Epithelial cell of proximal tubule (primary cell): ENCODE measurements at places on chromosomes 2 and 18.

GRCh38 chr2:26640331-26640745 lies 828 bp downstream of the CIB4 start:
- DNase-seq, result peak; percentile 26

GRCh38 chr2:112251271-112251670 lies 3.6 kb downstream of the ZC3H8 start:
- DNase-seq, result no peak

- no peak for DNase-seq
Observed at GRCh38 chr2:60295636-60295962, 257.9 kb downstream of the BCL11A start.

DNA sequence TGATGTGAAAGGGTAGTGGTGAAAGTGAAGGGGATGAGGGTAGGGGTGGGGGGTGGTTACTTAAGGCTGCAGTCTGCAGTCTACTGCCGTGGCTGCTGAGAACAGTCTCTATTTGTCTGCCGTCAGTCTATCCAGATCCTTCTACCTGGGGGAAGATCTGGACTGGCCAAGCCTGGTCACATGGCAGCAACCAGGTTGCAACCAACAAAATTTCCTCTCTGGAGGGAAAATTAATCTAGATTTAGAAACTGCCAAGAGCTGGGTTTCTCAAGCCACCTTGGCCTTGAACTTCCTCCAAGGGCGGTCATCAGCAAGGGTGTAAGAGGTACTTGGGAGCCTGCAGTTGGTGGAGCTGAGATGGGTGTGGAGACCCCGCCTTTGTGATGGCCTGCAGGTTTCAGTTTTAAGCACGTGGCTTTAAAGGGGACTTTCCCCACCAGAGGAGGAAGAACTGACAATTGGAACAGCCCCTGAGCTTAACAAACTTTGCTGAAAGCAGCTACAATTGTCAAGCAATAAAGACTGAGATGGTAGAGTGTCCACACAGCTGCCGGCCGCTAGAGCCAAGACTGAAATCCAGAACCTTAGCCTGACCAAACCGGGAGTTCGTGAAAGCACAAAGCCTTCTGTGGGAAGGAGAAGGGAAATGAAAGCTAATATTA lies 31.4 kb upstream of the KCMF1 start:
- DNase-seq, result no peak

DNA sequence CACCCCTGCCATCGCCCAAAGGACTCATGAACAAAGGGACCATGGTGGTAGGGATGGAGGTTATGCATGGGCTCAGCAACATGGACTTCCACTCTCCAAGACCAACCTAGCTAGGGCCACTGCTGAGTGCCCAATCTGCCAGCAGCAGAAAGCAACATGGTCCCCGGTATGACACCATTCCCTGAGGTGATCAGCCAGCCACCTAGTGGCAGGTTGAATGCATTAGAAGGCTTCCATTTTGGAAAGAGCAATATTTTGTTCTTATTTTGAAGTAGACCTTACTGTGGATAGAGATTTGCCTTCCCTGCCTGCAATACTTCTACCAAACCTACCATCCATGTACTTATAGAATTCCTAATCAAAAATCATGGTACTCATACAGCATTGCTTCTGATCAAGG lies 99.8 kb downstream of the METTL4 start:
- no peak for DNase-seq

- DNase-seq, result no peak
Observed at GRCh38 chr2:85769236-85769982, 15.6 kb downstream of the ATOH8 start.

GRCh38 chr18:55953326-55953725 lies 365.3 kb upstream of the TCF4 start:
- DNase-seq, result no peak

DNA sequence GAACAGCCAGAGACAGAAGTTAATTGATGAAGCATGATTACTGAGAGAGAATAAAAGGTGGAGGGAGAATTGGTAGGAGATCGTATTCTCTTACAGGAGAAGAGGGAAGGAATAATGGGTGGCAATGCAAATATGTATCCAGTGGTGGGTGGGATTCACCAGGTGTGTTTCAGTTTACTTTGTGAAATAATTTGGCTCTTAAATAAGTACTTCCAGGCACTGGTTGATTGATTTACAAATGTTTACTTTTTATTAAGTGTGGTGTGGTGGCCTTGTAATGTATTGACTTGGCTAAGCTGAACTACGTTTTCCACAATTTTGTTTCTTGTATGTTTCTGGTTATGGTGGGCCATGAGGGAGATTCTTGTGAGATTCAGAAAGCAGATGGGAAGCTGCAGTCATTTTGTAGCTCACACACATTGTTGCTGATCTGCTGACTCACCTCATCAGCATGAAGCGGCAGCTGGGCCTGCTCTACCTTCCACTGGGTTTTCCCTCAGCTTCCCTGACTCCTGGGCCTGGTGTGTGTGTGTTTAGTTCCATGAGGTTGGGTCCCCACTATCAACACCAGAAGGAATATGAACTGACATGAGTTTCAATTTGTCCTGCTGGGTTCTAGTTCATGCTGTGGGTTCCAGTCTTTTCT lies 32.6 kb downstream of the MYL12B start:
- no peak for DNase-seq

- no peak for DNase-seq
Observed at GRCh38 chr18:4357579-4357978, 97.5 kb downstream of the DLGAP1 start.

DNA sequence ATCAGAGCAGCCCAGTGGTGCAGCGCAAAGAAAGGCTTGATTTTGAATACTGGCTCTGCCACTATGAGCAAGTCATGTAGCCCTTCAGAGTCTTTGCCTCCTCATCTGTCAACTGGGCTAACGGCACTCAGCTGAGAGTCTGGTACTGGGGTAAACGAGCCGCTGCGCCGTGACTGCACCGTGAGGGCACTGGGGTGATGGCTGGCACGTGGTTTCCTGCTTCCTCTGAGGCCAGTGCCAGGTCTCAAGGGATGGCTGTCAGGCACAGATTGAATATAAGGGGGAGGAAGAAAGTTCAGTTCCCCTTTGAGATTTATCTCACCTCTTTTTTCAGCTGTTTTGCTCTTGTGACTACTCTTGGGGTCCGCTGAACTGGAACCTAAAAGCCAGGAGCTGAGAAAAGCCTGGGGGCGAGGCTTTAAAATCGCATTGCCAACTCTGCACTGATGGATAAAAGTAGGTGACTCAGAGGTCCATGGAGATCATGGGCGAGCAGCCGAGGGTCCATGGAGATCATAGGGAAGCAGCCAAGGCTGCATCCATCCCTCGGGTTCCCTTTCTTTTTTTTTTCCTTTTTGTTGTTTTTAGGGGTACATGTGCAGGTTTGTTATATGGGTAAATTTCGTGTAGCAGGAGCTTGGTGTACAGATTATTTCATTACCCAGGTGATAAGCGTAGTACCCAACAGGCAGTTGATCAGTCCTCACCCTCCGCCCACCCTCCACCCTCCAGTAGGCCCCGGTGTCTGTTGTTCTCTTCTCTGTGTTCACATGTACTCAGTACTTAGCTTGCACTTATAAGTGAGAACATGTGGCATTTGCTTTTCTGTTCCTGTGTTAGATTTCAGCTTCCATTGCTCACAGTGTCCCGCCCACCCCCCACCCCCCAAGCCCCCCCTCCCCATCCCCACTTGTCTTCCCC lies 114.3 kb downstream of the SPP2 start:
- DNase-seq, result no peak

- DNase-seq, result no peak
Observed at GRCh38 chr2:46469116-46469515, 10.2 kb upstream of the TMEM247 start.

DNA sequence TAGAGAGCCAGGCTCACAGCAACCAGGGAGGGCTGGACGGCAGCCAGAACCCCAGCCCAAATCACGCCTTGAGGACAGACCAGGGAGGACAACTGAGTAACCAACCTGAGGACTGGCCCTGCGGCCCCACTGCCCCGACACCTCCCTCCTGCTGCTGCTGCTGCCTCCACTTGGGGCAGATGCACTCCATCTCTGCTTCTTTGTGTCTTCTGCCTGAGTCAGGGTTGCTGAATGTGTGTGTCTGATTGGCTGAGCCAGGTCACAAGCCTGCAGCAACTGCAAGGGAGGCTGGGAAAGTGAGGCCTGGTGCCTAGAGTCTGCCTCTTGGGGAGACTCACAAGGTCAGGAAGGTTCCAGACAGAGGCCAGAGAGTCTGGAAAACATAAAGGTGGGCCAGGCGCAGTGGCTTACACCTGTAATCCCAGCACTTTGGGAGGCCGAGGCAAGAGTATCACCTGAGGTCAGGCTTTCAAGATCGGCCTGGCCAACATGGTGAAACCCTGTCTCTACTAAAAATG lies 83.4 kb downstream of the ZFP36L2 start:
- DNase-seq, result no peak

GRCh38 chr2:28588292-28588670 lies 92.4 kb downstream of the PLB1 start:
- no peak for DNase-seq

GRCh38 chr2:60351802-60352201 lies 201.7 kb downstream of the BCL11A start:
- DNase-seq, result no peak

DNA sequence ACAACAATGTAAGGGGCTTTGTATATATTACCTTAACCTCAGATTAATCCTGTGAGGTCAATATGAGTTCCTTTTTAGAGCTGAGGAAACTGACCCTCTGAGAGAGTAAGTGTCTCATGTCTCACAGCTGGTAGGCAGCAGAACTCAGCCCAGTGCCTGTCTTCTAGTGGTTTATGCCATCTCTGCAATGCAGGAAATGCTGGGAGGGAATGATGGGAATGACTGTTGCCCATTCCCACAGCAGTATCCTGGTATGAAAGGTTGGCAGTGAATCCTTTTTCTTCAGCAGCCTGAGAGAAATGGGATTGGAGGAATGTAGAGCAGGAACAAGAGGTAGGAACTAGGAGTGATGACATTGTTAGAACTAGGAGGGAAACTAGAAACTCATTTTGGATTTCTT lies 6.0 kb downstream of the MRPL30 start:
- DNase-seq, result no peak

GRCh38 chr2:61736953-61737352 lies 116.9 kb downstream of the FAM161A start:
- no peak for DNase-seq

DNA sequence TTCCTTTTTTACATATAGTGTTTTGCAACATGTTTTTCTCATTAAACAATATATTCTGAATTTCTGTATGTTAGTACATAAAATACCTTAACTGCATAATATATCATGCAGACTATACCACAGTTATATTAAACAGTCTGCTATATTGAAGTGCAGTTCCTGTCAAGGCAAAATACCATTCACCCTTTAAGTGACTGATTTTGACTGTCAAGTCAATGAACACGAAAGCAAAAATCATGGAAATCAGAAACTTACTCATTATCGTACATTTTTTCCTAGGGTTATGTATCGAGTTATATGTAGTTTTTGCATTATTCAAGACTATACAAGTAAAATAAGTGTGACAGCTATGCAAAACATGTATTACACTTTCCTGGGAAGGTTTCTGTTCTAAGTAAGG lies 361.6 kb upstream of the MAP2 start:
- no peak for DNase-seq

GRCh38 chr2:11590193-11590592 lies 56.3 kb downstream of the GREB1 start:
- DNase-seq, result no peak

- DNase-seq, result no peak
Observed at GRCh38 chr18:267380-267687, 513 bp downstream of the THOC1 start.

- DNase-seq, result no peak
Observed at GRCh38 chr2:86042256-86043168, 63.2 kb downstream of the POLR1A start.

DNA sequence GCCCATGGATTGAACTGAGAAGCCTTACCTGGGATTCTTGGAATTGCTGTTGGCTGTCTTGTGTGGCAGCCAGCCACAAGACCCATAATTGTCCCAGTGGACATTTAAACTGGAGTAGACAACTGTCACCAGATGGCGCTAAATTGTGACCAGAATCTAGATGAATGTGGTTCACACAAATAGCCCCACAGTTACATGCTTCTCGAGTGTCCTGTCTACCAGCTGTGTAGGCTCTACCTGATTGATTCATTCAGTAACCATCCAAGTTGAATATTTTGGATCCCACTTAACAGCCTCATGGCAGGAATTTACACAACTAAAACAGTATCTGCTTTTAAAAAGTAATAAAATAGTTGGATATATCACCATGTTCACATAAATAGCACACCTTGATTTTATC lies 73.2 kb downstream of the MAP4K4 start:
- DNase-seq, result no peak

GRCh38 chr2:3388412-3388738 lies 8.9 kb downstream of the TRAPPC12 start:
- no peak for DNase-seq

GRCh38 chr2:96523659-96524481 lies 12.7 kb upstream of the ARID5A start:
- DNase-seq, result no peak

DNA sequence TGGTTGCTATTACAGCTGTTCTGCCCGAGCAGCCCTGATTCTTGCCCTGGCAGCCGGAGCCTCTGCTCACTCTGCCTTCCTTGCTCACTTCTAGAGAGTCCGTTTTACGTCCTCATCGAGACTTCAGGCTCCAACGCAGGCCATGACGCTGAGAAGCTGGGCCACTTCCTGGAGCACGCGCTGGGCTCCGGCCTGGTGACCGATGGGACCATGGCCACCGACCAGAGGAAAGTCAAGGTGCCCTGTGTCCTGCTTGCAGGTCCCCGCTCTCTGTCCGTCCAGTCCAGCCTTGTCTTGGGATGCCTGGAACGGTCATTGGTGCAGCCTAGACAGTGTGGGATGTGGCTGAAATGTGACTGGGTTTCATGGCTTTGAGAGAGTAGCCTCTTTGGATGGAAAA lies 16.7 kb downstream of the D2HGDH start:
- DNase-seq, result no peak

GRCh38 chr2:143901185-143901842 lies 618.6 kb downstream of the ZEB2 start:
- DNase-seq, result peak; percentile 55

DNA sequence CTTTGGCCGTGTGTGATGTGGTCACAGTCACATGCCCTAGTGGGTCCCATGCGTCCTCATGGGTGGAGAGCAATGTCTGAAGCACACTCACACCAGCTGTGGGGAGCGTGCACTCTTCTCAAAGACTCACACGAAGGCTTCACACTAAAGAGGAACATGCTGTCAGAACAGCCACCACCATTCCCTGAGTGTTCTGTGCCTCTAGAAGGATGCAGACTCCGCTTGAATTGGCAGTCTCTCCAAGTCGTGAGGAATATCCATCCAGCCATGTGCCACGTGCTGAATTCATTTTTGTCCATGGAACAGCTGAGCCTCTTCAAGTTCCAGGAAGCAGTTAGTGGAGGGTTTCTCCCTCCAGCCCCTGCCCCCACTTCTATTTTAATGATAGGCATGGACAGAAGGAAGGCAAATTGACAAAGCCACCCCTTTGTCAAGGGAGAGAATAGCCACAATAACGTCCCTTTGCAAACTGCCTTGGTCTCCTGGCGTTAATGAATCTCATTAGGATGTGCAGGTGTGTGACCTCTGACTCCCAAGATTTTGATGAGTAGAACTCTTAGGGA lies 464.3 kb upstream of the ID2 start:
- no peak for DNase-seq

DNA sequence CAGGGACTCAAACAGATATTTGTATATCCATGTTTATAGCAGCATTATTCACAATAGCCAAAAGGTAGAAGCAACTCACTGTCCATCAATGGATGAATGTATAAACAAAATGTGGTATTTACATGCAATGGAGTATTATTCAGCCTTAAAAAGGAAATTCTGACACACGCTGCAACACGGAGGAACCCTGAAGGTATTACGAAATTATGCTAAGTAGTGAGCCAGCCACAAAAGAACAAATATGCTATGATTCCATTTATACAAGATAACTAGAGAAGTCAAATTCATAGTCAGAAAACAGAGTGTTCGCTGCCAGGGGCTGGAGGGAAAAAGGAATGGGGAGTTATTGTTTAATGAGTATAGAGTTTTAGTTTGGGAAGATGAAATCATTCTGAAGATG lies 61.0 kb upstream of the CDKL4 start:
- DNase-seq, result no peak
